GM19239 (cell line): ENCODE measurements at places on chromosomes 11 and 22.

GRCh38 chr11:117328375-117329010 lies 839 bp downstream of the CEP164 start:
- no peak for DNase-seq

DNA sequence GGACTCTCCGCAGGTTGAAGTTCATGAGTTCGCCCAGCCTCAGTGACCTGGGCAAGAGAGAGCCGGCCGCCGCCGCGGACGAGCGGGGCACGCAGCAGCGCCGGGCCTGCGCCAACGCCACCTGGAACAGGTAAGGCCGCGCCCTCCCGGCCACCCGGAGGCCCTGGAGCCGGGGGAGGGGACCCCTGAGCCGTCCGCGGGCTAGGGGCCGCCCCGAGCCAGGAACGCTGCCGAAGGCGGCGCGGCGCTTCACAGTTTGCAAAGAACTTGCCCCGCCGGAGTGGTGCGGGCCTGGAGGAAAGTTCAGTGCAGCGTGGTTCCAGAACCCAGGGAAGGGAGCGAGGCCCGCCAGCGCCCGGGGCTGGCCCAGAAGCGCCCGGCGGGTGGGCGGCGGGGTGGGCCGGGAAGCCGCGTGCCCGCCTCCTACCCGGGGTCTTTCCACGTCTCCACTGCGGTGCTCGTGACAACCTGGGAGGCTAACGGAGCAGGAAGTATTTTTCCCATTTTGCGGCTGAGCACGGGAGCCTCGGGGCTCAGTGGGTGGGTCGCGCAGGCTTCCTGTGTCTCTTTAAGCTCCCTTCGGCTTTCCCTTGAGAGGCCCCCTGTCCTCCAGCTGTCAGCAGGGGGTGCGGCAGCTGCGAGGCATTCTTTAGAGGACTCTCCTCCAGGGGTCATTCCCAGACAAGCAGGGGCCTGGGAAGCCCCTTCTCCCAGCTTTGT lies 635 bp downstream of the PRR5 start:
- DNase-seq: no peak

GRCh38 chr11:130526846-130527245 lies 78.4 kb downstream of the ADAMTS15 start:
- DNase-seq: no peak

GRCh38 chr11:9736365-9736764 lies 72.5 kb downstream of the SWAP70 start:
- no peak for DNase-seq

DNA sequence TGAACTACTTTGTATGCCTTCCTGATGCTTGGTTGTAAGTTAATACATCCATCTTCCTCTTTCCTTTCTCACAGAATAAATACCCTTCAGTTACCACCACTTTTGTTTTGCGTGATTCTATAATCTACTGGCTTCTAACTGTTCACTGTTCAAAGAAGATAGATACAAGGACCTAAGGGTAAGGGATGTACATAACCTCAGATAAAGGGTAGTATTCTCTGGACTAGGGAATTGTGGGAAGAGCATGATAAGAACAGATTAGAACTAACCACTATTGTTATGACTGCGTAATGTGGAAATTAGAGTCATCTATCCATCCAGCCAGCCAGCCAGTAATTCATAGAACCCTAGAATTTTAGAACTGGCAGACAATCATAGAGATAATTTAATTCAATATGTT lies 36.4 kb downstream of the MAP6 start:
- DNase-seq: no peak

DNA sequence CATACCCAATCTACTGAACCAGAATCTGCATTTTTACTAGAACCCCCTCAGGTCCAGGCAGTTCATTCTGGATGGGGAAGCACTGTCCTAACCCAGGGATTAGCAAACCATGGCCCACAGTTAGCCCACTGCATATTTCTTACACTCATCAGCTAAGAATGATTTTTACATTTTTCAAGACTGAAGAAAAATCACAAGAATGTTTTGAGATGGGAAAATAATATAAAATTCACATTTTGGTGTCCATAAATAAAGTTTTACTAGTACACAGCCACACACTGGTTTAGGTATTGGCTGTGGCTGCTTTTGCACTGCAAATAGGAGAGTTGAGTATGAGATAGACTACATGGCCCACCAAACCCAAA lies 59.4 kb downstream of the PPFIBP2 start:
- DNase-seq: no peak

DNA sequence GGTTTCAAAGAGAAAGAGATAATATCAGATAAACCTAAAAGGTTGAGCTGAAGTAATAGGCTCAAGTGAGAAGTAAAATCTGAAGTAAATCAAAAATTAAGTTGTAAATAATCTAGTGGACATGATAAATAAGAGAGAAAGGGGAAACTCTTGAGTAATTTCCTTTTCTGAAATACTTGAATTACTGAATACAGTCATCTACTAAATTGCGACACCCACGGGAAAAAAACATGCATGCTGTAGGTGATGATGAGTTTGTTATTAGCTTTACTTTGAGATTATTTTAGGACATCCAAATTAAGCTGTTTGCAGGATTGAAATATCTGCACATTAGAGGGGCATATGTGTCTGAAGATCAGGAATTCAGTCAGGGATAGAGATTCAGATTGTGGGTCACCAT lies 50.0 kb upstream of the CARD18 start:
- no peak for DNase-seq

GRCh38 chr11:37929100-37929653 lies 1331.1 kb upstream of the RAG2 start:
- no peak for DNase-seq

DNA sequence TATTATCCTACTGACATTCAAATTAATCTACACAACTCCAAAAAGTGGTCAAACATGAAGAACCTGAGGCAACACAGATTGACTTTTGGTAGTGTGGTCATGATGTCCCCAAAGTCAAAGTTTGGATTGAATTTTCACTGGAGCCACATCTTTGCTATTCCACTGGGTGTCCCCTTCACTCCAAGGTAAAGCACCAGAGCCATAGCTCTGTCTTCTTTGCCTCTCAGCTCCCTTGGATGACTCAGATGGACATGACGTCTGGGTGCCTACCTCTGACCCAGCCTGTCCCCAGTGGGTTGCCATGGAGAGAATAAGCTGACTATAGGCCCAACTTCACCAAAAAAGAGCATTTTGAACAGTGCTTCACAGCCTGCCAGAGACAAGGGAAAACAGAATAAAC lies 57.4 kb upstream of the ARHGAP42 start:
- no peak for DNase-seq

GRCh38 chr11:81852896-81853295 lies 880.8 kb downstream of the FAM181B start:
- no peak for DNase-seq

GRCh38 chr11:130066338-130066737 lies 3.4 kb upstream of the APLP2 start:
- DNase-seq: no peak

DNA sequence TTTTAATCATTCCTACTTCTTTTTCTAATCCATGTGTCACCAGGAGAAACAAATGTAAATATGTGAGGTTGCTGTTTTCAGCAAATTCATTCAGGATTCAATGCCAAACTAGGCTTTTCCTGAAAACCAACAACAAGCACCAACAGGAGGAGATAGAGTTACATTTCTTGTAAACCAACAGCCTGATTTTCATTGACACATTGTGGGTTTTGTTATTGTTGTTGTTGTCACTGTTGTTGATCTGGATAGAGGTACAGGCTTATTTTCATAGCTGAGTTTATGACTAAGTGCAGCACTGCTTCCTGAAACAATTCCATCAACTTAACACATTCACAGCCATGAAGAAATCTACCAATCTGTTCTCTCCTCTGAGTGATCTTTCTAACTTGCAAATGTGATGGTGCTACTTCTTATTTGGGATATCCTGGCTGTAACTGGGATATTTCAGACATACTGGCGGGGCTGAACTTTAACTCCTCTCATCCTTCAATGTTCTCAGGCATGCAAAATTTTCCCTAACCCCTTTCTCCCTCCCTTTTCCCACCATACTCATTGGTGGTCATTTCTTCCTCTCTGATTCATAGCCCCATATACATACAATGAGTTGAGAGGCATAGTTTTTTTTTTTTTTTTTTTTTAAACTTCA lies 65.5 kb downstream of the ME3 start:
- DNase-seq: no peak

DNA sequence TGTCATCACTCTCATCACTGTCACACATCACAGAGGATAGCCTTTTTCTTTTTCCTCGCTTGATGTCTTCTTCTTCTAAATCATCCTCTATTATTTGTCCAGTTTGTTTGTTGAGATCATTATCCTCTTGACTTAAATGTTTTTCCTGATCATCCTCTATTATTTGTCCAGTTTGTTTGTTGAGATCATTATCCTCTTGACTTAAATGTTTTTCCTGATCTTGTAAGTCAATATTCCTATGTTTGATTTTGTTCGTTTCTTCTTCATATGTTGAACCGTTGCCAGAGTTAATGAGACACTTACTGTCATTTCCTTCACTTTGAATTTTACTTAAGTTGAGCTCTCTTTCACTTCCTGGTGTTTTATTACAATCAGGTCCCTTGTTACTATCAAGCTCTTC lies 5.6 kb downstream of the CCDC82 start:
- no peak for DNase-seq

DNA sequence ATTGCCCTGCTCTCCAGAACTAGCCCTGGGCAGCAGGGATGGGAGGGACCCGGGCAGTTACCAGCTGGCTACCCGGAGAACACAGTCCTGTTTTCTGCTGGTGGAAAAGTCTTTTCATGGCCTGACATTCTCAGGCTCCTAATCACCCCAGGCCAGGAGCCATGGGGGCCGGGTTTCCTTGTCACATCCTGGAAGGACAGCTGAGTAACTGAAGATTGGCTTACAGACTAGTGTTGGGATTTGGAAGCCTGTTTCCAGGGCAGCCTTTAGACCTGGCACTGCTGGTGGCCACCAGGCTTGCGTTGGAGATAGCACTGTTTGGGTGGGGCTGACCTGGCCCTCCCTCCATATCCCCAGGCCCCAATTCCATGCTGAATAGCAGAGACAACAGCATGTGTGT lies 349.0 kb downstream of the CTTN start:
- no peak for DNase-seq

DNA sequence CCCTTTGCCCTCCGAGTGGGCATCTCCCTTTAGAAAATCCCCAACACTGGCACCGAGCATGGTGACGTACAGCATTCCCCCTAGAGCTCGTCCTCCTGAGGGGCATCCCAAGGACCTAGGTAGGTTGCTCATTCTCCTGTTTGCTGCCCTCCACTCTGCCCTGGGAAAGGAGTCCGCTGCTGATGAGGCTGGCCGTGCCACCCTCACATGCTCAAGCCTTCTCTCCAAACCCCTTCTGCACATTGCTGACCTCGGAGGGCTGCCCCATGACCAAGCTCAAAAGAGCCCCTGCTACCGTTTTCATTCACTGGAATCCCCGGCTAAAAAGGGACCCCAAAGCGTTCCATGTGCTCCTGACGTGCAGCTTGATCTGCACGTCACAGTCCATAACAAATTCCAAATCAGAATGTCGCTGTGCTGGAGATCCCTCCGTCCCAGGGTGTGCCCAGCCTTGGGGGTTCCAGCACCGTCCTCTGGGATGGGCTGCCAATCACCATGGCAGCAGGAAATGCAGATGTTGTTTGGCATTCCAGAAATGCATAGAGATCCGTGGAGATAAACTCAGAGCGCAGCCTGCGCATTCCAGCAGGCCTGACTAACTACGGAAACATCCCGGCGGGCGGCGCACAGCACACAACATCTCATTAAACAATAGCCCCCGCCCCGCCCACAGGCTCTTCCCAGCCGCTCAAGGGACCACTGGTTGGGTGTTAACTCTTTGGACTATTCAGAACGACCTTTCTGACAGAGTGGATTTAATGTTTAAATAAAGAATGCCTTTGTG lies 26.3 kb upstream of the GNB1L start:
- no peak for DNase-seq

GRCh38 chr11:6249770-6250555 lies 9.7 kb upstream of the CCKBR start:
- no peak for DNase-seq

- no peak for DNase-seq
These were observed 2.6 kb upstream of the MS4A2 start for GRCh38 chr11:60085909-60086308.

DNA sequence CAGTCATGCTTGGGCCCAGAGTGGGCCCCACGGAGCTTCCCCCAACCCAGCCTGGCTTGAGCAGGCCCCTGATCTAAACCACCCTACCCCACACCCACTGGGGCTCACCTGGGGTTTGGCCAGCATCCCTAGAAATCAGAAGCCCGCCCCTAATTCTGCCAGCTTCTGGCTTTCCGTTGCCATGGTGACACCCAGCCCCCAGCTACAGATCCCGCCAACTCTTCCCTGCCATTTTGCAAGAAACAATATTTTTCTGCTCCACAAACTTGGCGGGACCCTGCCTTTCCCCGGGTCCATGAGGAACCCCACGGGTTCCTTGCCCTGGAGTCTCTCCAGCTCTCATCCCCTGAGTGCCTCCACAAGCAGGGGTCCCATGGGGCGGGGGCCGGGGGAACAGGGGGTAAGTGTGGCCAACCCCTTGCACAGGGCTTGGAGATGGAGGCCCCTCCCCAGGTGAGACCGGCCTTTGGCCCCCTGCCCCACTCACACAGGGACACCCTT lies 90.0 kb downstream of the CDKN1C start:
- no peak for DNase-seq

- DNase-seq: no peak
These were observed 27.2 kb downstream of the TMPRSS6 start for GRCh38 chr22:37082251-37082873.

GRCh38 chr22:28247136-28247535 lies 328.1 kb upstream of the PITPNB start:
- DNase-seq: no peak

DNA sequence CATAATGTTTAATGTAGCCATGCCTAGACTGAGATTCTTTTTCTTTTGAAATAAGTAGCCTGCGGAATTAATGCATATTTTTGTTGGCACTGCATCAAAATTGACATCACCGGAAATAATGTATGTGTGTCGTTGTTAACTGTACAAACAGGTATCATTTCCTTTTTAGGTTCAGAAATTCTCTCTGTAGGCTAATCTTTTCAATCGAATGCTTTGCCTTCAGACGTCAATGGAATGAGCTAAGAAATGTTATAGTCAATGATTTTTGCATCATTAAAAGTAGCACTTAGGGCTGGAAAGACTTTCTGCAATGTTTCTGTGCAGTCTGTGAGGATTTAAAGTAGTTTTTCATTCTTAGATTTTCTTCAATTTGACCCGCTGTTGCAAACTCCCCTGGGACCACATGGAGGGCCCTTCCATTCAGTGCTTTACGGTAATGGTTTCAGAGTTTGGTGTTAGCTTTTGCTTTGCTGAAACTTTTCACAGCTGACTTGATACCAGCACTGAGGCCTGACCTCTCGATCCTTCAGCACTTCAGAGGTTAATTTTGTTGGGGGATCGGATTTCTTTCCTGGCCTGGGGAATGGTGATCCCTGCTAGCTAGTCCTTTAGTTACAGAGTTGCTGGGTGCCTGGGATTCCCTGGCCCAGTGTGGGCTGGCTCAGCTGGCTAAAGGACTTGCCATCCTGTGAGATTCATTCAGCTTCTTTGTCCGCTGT lies 137.8 kb downstream of the DBX1 start:
- no peak for DNase-seq
